Cardiac fibroblast (primary cell): ENCODE measurements at places on chromosomes 6 and 20.

- no peak for DNase-seq
Observed at GRCh38 chr20:57306747-57307146, 22.9 kb upstream of the SPO11 start.

DNA sequence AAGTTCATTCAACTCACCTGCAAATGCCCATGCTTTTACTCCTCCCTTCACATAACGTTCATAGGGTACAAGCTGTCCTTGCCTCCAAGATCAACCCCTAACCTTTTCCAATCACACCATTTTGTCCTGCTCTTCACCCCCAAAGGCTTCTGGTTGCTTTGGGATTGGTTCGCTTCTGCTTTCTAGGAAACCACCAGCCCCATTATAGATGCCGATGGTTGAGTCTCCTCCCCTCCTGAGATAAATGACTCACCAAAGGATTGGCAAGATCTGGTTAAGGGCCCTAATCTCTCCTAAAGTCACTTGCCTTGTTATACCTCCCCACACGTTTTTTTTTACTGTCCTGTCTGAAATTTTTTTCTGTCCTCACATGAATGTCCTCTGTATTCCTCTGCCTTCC, 311.4 kb downstream of the HACE1 start:
- no peak for DNase-seq

- DNase-seq: peak; percentile 15
Observed at GRCh38 chr6:123323452-123324329, 313.1 kb downstream of the TRDN start.

DNA sequence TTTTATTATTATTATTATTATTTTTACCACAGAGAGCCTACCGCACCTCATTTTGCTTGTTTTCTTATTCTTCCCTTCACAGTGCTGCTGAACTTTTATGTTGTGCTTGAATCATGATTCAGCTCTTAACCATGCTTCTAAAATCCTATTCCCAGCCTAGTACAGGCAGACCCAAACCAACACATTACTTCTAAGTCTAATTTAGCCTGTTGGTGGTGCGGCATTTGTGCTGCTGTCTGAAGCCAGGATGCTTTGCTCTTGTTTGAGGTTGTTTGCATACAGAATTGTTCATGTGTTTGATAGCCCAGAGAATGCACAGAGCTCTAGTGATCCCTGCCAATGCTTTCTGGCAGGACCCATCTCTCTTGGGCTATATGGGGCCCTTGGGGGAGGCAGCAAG, 213.5 kb upstream of the KCNG1 start:
- DNase-seq: no peak

GRCh38 chr20:35290887-35291417, 1.3 kb downstream of the FAM83C start:
- DNase-seq: no peak

GRCh38 chr20:62762801-62763368, 33.4 kb upstream of the MRGBP start:
- DNase-seq: no peak
